ENCODE measurements at places on chromosomes 2 and 18.

DNA sequence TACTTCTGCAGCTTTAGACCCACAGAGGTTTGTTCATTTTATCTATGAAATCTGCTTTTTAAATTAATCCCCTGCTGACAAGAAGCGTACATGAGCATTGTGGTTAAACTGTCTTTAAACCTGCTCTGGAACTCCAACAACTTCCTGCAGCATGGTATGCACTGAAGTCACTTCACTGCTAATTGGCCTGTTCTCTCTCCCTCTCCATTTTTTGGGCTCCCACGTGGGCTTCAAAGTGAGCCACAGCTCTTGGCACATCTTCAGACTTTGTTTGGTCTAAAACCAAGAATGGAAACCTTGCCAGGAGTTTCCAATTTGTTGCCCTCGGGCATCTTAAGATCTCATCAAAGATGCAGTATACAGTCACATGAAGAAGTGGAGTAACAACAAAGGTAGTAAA lies 311.4 kb downstream of the LRRTM1 start:
- DNase-seq, result no peak

DNA sequence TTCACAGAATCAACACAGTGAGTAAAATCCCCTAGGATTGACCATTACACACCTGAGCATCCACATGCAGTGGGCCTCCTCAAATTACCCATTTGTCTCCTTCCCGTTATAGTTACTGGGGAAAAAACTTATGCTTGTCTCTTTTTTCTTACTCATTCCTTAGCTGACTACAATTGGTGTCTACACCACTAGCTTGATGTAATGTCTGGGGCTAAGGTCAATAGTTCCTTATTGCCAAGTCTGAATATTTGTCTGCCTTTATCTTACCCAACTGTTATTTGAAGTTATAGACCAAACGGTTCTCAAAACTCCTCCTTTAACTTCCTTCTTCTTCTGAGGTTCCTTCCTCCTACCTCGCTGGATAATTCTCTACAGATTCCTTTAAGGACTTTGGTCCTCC lies 41.9 kb upstream of the TMEM17 start:
- DNase-seq, result no peak

DNA sequence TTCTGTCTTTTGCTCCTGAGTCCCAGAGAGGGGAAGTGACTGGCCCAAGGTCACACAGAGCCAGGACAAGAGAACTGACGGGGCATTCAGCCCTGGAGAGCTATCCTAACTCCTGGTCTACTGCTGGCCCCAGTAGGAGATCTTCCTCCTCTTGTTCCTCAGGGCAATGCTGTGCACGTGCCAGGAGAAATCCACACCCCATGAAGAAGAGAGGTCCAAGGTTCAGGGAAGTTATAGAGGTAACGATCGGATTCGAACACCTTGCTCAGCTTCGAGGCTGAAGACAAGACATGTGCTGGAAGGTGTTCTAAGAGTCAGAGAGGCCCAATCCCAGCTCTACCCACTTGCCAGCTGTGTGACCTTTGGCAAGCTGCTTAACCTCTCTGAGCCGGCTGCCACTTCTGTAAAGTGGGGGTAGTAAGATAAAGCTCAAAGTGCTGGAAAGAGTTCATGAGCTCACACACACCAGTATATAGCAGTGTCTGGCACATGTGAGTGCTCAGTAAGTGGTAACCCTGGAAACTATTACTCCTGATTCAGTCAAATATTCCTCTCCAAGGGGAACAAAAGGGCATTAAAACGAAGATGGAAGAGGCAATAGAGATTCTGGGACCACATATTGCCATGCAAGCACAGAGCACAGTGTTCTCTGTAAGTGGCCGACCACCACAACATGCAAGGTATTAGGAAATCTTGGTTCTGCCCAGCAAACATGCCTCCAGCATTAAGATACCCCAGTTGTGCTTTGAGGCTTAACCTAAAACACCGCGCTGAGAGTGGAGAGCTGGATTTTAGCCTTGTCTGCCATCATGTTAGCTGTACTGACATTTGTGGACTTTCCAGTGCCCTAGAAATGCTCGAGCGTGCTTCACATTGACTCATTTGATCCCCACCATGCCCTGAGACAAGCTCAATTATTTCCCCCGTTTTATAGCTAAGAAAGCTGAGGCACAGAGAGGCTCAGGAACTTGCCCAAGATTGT lies 25.6 kb downstream of the SERTAD2 start:
- DNase-seq, result no peak

GRCh38 chr2:109601783-109602182 lies 12.0 kb downstream of the SEPTIN10 start:
- peak; percentile 14 for DNase-seq

- DNase-seq, result no peak
Observed at GRCh38 chr2:237879058-237879430, 19.6 kb downstream of the RAMP1 start.

DNA sequence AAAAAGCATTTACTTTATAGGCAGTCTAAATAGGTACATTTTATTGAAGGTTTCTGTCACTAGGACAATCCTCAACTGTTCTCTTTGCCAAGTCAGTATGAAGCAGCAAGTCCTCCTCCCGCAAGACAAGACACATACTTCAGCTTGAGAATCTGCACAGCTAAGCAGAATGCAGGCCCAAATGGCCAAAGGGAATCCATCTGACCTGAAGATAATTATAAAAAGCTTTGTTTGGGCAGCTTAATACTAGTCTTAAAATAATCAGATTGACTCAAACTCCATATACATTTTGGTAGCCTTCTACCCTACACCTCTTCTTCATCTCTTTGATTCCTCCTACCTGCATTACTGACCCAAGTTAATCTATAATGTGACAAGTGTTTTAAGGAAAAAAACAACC lies 1.8 kb downstream of the LANCL1 start:
- DNase-seq, result no peak

GRCh38 chr2:180604077-180604476 lies 376.3 kb upstream of the UBE2E3 start:
- DNase-seq, result no peak
